Frontal cortex (tissue), 4 donors: ENCODE measurements at places on chromosomes 16 and 17.

DNA sequence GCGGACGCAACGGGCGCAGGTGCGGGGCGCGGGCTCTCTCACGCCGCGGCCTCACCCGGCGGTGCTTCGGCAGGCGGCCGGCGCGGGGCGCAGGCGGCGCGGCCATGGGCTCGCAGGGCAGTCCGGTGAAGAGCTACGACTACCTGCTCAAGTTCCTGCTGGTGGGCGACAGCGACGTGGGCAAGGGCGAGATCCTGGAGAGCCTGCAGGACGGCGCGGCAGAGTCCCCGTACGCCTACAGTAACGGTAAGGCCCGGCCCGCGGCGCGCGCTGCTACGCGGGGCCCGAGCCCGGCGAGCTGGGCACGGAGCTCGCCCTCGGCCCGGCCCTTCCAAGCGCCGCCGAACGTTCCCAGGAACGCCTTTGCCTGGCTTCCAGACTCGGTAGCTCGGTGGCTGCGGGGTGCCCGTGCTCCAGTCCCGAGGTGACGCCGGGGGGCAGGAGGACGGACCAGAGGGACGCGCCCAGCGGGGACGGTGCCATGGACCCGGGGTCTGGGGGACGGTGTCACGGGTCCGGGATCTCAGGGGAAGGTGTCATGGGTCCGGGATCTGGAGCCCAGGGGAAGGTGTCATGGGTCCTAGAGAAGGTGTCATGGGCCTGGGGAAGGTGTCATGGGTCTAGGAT, 435 bp downstream of the RAB40C start:
- no peak for DNase-seq

DNA sequence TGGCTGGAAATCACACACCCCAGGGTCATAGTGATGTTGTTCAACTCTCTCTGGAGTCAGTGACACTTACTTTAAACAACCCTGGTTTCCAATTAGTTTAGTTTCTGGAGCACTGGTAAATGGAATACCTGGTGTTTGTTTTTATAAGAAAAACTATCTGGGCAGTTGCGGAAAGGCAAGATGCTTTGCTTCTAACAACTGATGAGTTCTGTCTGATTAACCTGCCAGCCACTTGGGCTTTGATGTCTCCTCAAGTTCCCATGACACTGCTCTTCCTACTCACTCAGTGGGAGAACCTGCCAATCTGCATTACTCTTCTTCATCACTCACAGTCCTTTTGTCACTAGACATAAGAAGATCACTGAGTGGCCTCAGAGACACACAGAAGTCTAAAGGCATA, 78.7 kb upstream of the MTMR4 start:
- no peak for DNase-seq

DNA sequence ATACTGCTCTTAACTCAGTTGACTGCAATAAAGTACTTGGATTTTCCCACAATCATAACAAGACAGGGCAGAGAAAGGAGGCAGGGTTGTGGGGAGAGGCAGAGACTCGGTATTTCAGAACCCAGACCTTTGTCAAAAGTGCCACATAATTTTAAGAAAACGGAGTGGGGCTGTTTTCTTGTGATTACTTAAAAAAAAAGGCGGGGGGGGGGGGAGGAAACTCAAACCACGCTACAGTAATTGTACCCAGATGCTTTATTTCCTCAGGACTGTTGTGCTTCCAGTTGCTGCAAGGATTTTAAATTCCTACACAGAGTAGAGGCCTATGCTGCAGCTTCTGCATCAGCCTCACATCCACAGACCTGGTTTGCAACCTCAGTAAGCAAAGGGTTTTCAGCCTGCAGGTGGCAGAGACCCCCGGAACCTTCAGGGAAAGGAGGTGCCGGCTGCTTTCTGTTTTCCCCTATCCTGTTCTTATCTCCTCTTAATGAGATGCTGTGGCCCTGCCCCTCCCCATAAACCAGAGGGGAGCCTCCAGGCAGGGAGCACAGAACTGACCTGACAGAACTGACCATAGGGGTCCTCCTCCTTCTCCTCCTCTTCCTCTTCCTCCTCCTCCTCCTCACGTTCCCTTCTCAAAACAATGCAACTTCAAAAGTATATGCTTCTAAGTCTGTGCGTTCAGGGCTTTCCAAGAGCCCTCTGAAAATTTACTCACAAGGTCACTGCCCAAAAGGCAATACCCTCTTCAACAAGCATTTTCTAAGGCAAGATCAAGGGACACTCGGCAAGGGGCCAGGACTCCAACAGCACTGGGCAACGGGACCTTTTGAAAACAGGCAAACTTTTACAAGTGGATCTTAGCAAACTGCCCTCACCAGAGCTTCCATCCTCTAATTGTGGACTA, 7.5 kb downstream of the AXIN2 start:
- DNase-seq, result no peak

- DNase-seq, result no peak
Measured at GRCh38 chr16:57152096-57153093, 33.4 kb downstream of the PSME3IP1 start.

DNA sequence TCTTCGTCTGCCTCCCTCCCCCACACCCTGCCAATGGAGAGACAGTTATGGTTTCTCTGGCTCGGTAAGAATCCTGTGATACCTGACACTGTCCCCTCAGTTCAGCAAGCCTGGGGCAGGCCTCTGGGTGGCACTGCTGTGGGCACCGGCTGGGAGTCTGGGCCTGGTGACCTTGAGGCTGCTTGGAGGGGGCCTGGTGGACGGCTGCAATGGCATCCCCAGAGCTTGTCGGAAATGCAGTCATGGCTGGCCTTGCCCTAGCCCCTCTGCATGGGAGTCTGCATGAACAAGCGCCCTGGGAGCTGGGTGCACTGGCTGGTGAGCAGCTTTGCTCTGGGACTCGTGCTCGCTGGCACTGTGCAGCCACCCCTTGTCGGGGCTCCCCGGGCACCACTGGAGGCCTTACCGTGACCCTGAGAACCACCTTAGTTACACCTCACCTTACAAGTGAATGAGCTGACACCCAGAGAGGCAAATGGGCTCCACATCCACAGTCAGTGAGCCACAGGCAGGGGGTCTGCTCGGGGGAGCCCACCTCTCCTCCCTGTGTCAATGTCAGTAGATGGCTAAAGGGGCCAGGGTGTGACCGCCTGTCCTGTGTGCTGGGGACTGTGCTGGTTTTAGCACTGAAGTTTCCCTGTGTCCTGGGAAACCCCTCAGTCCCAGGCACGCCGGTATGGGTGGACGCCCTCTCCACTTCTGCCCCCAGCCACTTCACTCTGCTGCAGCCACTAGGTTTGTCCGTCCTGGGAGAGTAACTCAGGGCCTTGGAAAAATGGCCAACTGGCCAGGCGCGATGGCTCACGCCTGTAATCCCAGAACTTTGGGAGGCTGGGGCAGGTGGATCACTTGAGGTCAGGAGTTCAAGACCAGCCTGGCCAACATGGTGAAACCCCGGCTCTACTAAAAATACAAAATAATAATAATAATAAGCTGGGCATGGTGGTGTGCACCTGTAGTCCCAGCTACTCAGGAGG, 1.4 kb downstream of the LGALS3BP start:
- no peak for DNase-seq
